ENCODE measurements at places on chromosomes 7 and 10. TPM values are rescaled to one million over a fixed set of nuclear protein-coding genes. Genes with fewer than 3 reads are reported as not detected.

DNA sequence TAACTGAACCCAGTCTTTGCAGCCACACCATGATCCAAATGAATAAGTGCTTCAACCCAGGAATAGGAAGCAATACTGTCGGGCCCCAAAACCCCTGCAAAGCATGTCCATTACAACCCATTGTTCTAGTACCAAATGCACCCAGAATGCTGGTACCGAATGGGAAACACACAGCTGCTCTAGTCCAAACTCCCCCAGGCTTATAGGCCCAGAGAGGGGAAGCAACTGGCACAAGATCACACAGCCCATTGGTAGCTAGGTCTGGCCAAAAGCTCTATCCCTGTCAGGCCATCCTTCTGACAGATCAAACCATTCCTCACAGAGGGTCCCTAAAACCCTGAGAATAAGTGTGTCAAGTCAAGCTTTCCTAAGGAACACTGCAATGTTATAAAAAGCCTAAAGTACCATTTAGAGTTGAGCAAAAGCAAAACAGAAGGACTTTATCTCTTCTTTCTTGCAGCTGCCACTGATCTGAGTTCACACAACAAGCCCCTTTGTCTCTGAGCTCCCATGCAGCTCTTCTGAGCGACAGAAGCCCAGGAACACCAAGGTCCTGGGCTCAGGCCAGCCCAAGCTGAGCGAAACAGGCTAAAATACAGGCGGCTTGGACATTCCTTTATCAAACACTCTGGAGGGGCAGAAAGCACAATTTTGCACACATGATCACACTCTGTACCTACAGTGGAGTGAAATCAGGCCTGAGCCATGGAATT is 116.7 kb downstream of the SGMS1 start:
- DNase-seq = no peak

- no peak for DNase-seq
Measured at GRCh38 chr10:132785723-132786475, at the start of gene NKX6-2. NKX6-2 (minus strand) TSS chr10:132786147; CDS start chr10:132785948, 199 bp downstream.

DNA sequence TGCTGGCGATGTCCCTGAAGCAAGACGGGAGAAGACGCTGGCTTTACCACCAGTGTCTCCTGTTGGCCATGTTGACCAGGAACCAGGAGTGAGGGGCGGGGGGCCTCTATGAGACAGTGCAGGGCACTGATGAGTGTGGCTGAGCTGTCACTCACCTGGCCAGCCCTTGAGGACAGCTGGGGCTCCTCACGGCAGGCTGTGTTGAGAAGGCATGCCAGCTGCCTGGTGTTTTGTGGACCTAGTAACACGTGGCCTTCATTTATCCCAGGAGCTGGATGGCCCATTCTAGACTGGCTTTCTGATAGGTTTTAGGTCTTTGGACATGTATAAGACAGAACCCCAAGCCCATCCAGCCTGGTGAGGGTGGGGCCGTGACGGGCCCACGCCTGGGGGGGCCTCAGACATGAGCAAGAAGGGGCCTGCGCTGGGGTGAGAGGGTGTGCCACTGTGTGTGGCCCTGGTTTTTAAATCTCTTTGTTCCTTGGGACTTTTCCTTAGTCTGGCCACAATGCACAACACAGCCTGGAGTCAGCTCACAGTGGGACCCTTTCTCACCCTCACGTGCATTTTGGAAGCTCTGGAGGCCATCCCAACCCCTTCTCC is 10.5 kb downstream of the RHBDD2 start:
- DNase-seq = no peak

- no peak for DNase-seq
Measured at GRCh38 chr7:593324-594115, 73.9 kb upstream of the PDGFA start.

The FAM241B gene
- total RNA-seq = 6.1 TPM

The AS3MT gene
- total RNA-seq = 0.52 TPM

The ANXA8 gene
- not detected for total RNA-seq
